ENCODE measurements at places on chromosomes 11 and 22. TPM values are rescaled to one million over a fixed set of nuclear protein-coding genes. Genes with fewer than 3 reads are reported as not detected.

GRCh38 chr11:41714101-41714500 lies 254.6 kb upstream of the LRRC4C start:
- no peak for DNase-seq

Gene XPNPEP3
- polyA plus RNA-seq, result 12.1 TPM

DNA sequence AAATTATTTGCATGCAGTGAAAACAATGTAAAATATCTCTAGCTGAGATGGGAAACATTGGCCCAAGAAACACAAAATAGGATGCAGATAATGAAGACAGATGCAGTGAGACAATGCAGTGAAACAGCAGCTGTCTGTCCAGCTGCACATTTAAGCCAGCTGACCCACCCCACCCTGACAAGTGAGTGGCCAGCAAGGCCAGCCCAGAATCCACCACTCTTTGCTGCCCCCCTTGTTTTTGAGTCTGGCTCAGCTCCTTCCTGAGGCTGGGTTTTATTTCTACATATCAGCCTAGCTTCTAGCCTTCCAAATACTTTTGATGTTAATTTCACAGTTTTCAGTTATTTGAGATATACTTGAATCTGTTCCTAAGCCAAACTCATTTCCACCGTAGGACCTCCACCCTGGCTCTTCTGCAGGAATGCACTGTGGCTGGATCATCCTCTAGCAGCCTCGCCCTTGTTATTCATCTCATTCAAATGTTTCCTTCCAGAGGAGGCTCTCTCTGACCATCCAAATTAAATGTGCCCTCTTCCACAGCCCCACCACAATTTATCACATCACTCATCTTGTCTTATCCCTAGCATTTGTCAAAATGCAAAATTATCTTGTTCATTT lies 154.1 kb upstream of the POU2AF2 start:
- no peak for DNase-seq

- DNase-seq, result no peak
Observed at GRCh38 chr11:19683862-19684491, 28.7 kb upstream of the NAV2 start.

Data from large intestine (tissue), 12 donors.